IgD-negative memory B cell (primary cell): ENCODE measurements at places on chromosomes 3 and 15. TPM values are rescaled to one million over a fixed set of nuclear protein-coding genes. Genes with fewer than 3 reads are reported as not detected.

Gene PTX3
- polyA plus RNA-seq: not detected

Gene DUOXA2
- polyA plus RNA-seq: not detected

Gene FRMD5
- polyA plus RNA-seq: 0.30 TPM

Gene VEPH1
- not detected for polyA plus RNA-seq

Gene DPPA2
- polyA plus RNA-seq: not detected

Gene GPR156
- polyA plus RNA-seq: not detected

Gene SCAANT1
- polyA plus RNA-seq: not detected

Gene RHOV
- polyA plus RNA-seq: not detected

Gene FSIP1
- polyA plus RNA-seq: 0.61 TPM

Gene CFAP100
- not detected for polyA plus RNA-seq

Gene DNASE1L3
- 1.7 TPM for polyA plus RNA-seq

Gene WDR72
- 0.04 TPM for polyA plus RNA-seq

Gene WDR93
- polyA plus RNA-seq: not detected

Gene MEX3B
- not detected for polyA plus RNA-seq

Gene EHD4
- 3.8 TPM for polyA plus RNA-seq

Gene RHCG
- polyA plus RNA-seq: not detected

Gene BOC
- 0.70 TPM for polyA plus RNA-seq

Gene SNRPA1
- 73.1 TPM for polyA plus RNA-seq

Gene GMPPB
- polyA plus RNA-seq: 27.5 TPM

Gene ITGA11
- polyA plus RNA-seq: not detected

Gene MCCC1
- 32.4 TPM for polyA plus RNA-seq

Gene CCDC39
- not detected for polyA plus RNA-seq

Gene SENP8
- polyA plus RNA-seq: 0.59 TPM

Gene CAPN7
- 27.8 TPM for polyA plus RNA-seq

Gene KNG1
- polyA plus RNA-seq: not detected

Gene KCNAB1
- 0.26 TPM for polyA plus RNA-seq

Gene UNC13C
- polyA plus RNA-seq: 0.16 TPM

Gene LRRC31
- not detected for polyA plus RNA-seq
